ENCODE measurements at places on chromosomes 2 and 18.

GRCh38 chr2:38516526-38516925, 86.2 kb downstream of the HNRNPLL start:
- no peak for DNase-seq

- DNase-seq, result no peak
Observed at GRCh38 chr18:23391156-23391555, 61.9 kb upstream of the RIOK3 start.

- no peak for DNase-seq
Observed at GRCh38 chr2:33763671-33764310, 164.7 kb upstream of the FAM98A start.

- DNase-seq, result no peak
Observed at GRCh38 chr2:232982926-232983668, 30.0 kb downstream of the NGEF start.

DNA sequence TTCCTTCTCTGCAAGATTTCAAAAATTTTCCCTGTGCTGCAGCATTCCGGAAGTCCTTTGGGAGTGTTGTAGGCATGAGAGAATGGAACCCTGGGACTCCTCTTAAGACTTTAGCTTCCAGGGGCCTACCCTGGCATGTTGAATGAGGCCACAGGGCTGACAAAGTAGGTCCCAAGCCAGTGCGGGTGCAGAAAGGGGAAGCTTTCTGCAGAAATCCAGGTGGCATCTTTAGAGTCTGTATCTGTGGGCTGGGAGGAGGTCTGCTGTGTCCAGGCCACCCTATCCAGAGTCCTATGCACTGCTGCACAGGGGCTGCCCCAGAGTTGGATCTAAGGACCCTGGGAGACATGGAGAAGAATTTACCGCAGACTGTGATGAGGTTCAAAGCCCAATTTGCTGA, 1.9 kb upstream of the SIX2 start:
- DNase-seq, result no peak

DNA sequence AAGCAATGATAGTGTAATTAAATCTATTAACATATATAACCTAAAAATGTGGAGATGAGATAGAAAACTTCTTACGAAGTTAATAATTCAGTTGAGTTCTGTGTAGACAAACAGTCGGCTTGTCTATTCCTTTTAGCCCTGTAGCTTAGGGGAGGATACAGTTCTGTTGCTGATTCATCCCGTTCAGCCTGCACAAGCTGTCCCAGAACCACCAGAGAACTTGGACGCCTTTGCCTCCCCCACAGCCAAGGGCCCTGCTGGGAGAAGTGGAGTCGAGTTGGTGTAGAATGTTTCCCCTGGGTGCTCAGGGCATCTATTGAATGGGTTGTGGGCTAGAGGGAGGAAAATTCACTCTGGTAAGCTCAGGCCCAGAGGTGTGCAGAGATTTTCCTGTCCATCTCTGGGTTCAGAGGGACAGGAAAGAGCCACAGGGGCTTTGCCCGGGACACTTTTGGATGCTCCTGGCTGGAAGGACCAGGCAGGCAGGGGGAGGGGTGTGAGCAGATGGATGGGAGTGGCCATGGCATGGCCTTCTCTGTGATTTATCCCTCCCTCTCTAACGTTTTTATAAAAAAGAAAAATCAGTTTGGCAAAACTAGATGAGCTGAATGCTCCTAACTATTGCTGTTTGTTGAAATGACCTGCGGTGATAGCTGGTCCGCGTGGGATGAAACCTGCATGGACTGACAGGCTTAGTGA, 42.8 kb upstream of the GALR1 start:
- no peak for DNase-seq

GRCh38 chr2:197890168-197890567, 85.8 kb downstream of the PLCL1 start:
- no peak for DNase-seq

DNA sequence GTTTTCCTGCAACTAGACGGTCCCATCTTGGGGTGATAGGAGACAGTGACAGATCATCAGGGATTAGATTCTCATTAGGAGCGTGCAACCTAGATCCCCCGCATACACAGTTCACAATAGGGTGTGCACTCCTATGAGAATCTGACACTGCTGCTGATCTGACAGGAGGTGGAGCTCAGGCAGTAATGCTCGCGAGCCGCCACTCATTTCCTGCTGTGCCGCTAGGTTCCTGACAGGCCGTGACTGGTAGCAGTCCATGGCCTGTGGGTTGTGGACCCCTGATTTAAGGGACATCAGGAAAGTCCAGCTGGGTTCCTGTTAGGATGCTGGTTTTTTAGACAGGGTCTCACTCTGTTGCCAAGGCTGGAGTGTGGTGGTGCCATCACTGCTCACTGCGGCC, 48.7 kb downstream of the PTPRM start:
- DNase-seq, result no peak

DNA sequence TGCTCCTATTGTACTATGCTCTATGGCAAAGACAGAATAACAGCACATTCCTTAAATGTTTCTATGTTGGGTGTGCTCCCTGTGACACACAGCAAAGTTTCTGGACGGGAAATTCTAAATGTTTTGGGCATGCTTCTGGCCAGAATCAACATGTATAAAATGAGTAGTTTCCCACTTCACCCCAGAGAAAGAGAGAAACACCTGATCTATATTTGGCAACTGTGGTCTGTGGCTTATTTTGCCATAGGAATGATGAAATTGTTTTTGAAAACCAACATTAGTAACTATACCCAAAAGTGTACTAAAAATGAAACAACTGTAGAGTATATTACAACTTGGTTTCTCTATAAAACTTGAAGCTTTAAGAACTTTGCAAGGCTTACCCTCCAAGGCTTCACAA, 89.1 kb downstream of the RAD51AP2 start:
- DNase-seq, result no peak

- DNase-seq, result no peak
Observed at GRCh38 chr2:78034706-78035105, 512.5 kb upstream of the LRRTM4 start.

- no peak for DNase-seq
Observed at GRCh38 chr2:96730212-96730611, 9.7 kb downstream of the LMAN2L start.

DNA sequence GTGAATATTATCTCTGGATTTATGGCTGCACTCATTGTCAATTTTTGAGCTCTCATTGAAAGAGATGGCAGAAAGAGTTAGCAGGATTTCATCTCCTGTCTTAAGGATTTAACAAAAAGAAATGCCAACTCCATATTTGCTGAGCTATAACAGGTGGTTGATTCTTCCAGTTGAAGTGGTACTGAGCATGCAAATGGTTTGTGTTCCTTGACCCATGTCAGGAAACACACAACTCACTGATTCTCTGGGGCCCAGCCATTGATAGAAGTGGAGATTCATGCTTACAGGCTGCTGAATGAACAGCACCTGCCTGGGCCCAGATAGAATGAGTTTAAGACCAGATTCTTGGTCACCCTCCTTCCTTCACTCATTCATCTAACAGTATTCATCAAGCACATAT, 128.8 kb downstream of the CERS6 start:
- DNase-seq, result no peak

DNA sequence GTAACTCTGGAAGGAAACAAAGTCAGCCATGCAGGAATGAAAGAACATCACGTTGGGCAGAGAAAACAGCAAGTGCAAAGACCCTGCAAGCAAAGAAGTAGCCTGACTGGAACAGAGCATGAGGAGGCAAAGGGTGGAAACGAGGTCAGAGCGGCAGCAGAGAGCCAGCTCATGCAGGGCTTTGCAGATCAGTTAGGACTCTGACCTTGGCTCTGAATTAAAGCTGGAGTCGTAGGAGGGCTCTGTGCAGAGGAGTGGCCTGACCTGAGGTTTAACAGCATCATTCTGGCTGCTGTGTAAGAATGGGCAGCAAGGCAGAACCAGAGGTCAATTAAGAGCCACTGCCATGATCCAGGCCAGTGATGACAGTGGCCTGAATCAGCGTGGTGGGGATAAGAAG, 220.7 kb downstream of the PRKCE start:
- no peak for DNase-seq

- DNase-seq, result no peak
Observed at GRCh38 chr18:7333025-7333562, 102.2 kb downstream of the LRRC30 start.

DNA sequence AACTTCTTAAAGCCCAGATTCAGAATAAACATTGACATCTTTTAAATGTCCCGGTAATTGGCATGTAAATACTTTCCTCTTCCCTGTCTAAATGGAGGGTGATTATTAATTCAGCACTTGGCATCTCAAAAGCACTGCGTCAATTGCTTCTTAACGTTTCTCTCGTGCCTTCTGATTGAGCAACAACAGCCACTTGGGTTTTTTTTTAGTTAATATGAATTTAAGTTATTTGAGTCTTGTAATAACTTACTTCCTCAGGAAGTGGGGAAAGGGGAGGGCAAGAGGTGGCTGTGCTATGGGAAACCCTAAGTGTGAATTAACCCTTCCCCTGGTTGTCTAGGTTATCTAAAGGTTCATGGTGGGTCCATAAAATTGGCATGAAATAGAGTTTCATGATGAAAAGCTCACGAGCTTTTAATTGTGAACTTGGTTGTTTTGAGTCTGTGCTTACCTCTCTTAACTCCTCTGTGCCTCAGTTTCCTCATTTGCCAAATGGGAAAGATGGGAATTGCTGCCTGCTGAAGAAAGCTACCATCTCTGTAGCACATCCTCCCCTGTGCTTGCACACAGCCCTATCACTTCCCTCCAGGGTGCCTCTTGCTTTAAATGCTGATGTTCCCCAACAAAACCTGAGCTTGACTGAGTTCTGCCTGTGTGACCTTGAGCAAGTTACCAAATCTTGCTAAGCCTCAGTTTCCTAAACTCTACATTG, 126.3 kb upstream of the BCL2L11 start:
- no peak for DNase-seq

- DNase-seq, result no peak
Observed at GRCh38 chr18:78238404-78239089, 741.1 kb upstream of the SALL3 start.

GRCh38 chr2:71713581-71714580, 260.5 kb downstream of the DYSF start:
- DNase-seq, result no peak

- no peak for DNase-seq
Observed at GRCh38 chr18:22503803-22504202, 86.1 kb upstream of the CTAGE1 start.

DNA sequence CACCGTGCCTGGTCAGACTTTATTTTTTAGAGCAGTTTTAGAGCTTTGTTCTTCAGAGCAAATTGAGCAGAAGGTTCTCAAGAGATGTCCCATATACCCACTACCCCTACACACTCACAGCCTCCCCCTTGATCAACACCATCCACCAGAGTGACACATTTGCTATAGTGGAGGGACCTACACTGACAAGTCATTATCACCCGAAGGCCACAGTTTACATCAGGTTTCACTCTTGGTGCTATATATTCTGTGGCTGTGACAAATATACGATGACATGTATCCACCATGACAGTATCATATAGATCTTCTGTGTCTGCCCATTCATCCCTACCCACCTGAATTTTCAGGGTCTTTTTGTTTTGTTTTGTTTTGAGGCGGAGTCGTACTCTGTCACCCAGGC, 15.4 kb upstream of the ATP6V1C2 start:
- DNase-seq, result no peak

DNA sequence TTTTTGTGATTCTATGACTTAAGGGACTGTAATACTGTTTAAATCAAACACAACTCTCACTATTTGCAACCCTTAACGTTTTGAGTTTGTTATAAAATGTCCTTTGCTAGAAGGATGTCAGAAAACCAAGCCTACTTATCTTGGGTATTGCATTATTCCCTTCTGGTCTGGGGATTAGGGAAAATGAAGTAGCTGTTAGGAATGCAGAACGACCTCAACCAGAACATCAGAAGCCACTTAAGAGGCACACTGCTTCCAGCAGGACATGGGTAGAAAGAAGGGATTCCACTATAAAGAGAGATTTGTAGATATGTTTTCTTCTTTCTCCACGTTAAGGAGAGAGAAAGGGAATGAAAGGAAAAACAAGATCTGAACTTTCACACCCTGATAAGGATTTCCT, 101.2 kb downstream of the SETBP1 start:
- no peak for DNase-seq

All from globus pallidus (tissue), 1 donor.